GM04503 (cell line): ENCODE measurements at places on chromosomes 1 and 21.

GRCh38 chr1:81600878-81601622 lies 199.7 kb upstream of the ADGRL2 start:
- no peak for DNase-seq

DNA sequence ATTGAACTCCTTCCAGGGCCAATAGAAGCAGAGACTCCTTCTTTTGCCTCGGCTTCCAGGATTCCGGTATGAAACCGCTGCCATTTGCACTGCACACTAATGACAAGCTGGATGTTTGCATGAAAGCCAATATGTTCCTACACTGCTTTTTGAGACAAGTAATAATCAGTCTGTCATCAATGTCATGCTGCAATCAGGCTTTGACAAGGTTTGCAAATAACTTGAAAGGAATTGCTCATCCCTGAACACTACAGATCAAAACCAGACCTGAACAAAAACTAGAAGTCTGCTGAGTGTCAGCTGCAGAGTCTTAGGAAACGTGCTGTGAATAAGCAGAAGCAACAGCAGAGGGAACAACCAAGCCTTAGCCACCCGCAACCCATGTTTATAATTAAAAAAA lies 720.7 kb upstream of the CXADR start:
- no peak for DNase-seq

- DNase-seq = no peak
These were observed 86.7 kb upstream of the USP24 start for GRCh38 chr1:55301912-55302311.

DNA sequence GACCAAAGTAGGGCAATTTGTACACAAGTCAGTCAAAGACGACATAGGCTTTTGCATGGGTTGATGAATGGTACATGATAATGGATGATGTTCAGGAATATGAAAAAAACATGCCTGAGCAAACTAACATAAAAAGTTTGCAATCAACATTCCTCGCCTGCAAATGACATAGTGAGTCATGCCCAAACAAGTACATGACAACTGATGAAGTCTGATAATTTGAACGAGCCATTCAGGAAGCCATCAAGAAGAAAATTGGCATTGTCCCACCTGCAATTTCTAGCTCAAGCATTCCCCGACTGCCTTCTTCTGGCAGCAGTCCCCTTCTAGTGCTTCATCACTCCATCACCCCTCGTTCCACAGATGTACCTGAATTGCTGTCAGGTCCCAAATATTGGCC lies 118.4 kb upstream of the NR5A2 start:
- no peak for DNase-seq
